HFFc6 (cell line): ENCODE measurements at places on chromosomes 4 and X. TPM values are rescaled to one million over a fixed set of nuclear protein-coding genes. Genes with fewer than 3 reads are reported as not detected.
A peak's percentile ranks its signal among the peaks of the same experiment; 100 is the strongest.

The KANTR gene
- 3.5 to 4.2 TPM (median 4.0 TPM) in 3 replicates for total RNA-seq

GRCh38 chrX:46584736-46585135, 11.2 kb downstream of the CHST7 start:
- DNase-seq, result no peak
- H3K27ac ChIP-seq, result peak overlapping the region; percentile 41; the same call in 1 of the 2 replicates
- H3K36me3 ChIP-seq, result no peaks in the 10 kb centered on the region

DNA sequence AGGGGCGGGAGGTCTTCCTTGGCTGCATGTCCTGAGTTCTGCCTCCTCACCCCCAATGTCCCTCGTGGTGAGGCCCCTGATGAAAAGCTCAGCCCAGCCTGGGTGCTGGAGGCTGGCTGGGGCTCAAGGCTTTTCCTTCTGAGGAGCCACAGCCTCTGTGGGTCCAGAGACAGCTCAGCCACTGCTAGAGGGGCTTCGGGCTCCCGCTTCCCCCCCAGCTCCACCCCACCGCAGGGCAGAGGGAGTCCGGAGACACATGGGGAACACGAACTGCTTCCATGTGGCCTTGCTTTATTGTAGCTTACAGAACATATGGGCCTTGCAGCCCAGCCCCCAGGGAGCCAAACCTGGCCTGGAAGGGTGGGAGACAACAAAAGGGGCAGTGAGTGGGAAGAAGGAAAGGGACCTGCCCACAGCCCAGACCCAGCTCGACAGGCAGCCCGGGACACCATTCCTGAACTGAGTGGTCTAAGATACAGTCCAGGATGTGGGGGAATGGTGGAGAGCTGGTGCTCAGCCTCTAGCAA, 89.9 kb upstream of the NKX1-1 start:
- H3K36me3 ChIP-seq, result no peaks in the 10 kb centered on the region
- H3K27me3 ChIP-seq, result peaks cover 9% of the 10 kb centered on the region
- no peak overlapping the region for H3K27ac ChIP-seq

- H3K36me3 ChIP-seq, result no peaks in the 10 kb centered on the region
- H3K27ac ChIP-seq, result no peak overlapping the region
- no peak for DNase-seq
- H3K4me3 ChIP-seq, result no peak overlapping the region
Observed at GRCh38 chrX:15939737-15940136, 85.1 kb upstream of the AP1S2 start.

DNA sequence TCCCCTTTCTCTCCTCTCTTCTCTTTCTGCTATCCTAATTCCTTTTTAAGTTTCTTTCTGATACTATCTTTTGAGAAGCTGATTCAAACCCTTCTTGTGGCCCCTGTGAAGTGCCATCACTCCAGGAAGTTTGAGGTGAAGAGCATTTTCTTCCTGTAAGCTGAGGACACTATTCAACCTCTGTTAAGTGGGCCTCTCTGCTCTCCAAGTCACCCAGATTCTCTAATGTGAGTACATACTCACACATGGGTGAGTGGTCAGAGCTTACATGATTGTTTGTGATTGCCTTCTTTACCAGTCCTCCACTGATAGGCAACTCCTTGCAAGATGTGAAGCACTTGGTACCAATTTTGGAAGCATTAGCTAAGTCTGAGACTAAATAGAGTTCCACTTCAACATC, 18.4 kb upstream of the SMIM10L2A start:
- H3K36me3 ChIP-seq, result no peaks in the 10 kb centered on the region
- no peak overlapping the region for H3K27ac ChIP-seq
- peaks cover 6% of the 10 kb centered on the region; the same call in 1 of the 2 replicates for H3K27me3 ChIP-seq
- no peak overlapping the region for H3K4me3 ChIP-seq
- DNase-seq, result no peak

The FREM3 gene
- not detected in 3 replicates for total RNA-seq

The OTC gene
- not detected in 3 replicates for total RNA-seq

DNA sequence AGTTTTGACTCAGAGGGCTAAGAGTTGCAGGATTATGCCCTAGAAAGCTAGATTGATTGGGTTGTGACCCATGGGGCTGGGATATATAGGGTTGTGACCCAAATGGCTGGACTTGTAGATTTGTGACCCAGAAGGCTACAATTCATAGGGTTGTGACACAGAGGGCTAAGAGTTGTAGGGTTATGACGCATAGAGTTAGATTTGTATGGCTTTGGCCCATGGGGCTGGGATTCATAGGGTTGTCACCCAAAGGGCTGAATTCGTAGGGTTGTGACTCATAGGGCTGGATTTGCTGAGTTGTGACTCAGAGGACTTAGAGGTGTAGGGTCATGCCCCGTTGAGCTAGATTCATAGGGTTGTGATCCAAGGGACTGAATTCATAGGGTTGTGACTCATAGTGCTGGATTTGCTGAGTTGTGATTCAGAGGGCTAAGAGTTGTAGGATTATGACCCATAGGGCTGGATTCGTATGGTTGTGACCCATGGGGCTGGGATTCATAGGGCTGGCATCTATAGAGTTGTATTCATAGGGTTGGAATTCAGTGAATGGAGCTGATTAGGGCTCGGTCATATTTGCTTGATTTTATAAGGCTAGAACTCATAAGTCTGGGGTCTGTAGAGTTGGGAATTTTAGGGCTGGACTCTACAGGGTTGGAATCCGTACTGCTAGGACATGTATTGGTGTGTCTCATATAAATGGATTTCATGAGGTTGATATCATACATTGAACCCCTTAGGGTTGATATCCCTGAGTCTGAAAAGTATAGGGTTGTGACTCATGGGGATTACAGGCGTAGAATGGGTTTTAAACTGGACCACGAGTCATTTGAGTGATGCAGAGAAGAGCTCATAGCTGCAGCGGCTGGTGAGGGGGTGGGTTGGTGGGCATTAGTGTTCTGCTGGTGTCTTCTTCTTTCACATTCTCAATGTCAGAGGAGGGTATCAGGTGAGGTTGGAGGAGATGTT, 125.7 kb downstream of the CRLF2 start:
- H3K27ac ChIP-seq, result peak overlapping the region; percentile 60; the same call in 1 of the 2 replicates
- peak; percentile 64 for DNase-seq
- peaks cover 15% of the 10 kb centered on the region for H3K27me3 ChIP-seq
- peaks cover 23% of the 10 kb centered on the region for H3K36me3 ChIP-seq
- H3K4me1 ChIP-seq, result peaks cover 23% of the 10 kb centered on the region; the same call in 1 of the 2 replicates

DNA sequence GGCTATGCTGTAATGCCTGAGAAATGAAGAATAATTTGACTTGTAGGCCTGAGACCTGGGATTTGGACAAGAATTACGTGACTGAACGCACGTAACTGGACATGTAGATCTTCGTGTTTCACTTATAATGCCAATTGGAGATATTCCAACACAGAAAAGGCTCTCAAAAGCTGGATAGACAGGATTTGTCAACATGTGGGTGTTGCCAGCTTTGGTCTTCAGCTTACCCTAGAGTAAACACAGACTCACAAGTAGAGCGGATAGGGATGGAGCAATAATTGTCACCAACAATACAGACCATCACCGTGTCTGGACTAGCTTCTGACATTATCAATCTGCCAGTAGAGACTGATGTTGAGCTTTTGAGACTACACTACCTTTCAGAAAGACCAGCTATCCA, 1511.0 kb upstream of the ADGRL3 start:
- no peaks in the 10 kb centered on the region for H3K4me1 ChIP-seq
- H3K27me3 ChIP-seq, result no peaks in the 10 kb centered on the region
- DNase-seq, result no peak
- no peak overlapping the region for H3K4me3 ChIP-seq
- H3K36me3 ChIP-seq, result no peaks in the 10 kb centered on the region
- H3K27ac ChIP-seq, result no peak overlapping the region

The SMIM10L2A gene
- not detected in 2 replicates for total RNA-seq

The TMPRSS11D gene
- total RNA-seq, result not detected in 3 replicates

GRCh38 chrX:10341309-10341708, 184.5 kb downstream of the CLCN4 start:
- H3K27ac ChIP-seq, result no peak overlapping the region
- no peaks in the 10 kb centered on the region for H3K4me1 ChIP-seq
- no peak for DNase-seq
- peaks cover 4% of the 10 kb centered on the region for H3K27me3 ChIP-seq

The SLC2A9 gene
- total RNA-seq, result 1.0 and 1.7 TPM in 2 replicates

The MAGEB2 gene
- not detected in 3 replicates for total RNA-seq

The RTL9 gene
- 0.24 to 0.30 TPM (median 0.24 TPM) in 3 replicates for total RNA-seq

The PCDH10 gene
- 27.8 to 155 TPM (median 109 TPM) in 3 replicates for total RNA-seq

The BBS12 gene
- 2.4 to 3.0 TPM (median 2.6 TPM) in 3 replicates for total RNA-seq

GRCh38 chr4:94689155-94689860, 68.4 kb upstream of the BMPR1B start:
- H3K27me3 ChIP-seq, result peaks cover 2% of the 10 kb centered on the region; the same call in 1 of the 2 replicates
- H3K4me1 ChIP-seq, result peaks cover 16% of the 10 kb centered on the region
- no peak for DNase-seq
- no peak overlapping the region for H3K27ac ChIP-seq
- H3K36me3 ChIP-seq, result no peaks in the 10 kb centered on the region
- no peak overlapping the region for H3K4me3 ChIP-seq

DNA sequence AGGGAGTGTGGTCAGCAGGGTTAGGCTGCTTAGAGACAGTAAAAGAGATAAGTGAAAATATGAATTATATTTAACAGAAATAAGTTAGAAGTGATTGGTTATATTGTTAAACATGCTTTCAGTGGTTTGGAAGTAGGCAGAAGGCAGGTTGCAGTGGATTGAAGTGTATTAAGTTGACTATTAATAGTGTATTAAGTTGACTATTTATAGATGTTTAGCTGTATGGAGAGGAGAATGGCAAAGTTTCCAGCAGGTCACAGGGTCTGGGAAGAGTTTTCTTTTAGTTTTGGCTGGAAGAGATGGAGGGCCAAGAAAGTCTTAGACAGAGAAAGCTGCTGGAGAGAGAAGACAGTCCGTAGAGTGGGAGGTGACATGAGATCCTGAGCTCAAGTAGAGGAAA, 7.9 kb downstream of the SMIM20 start:
- H3K4me3 ChIP-seq, result no peak overlapping the region
- H3K36me3 ChIP-seq, result no peaks in the 10 kb centered on the region
- H3K27ac ChIP-seq, result no peak overlapping the region

The FHIP1A gene
- 0.47 to 0.93 TPM (median 0.83 TPM) in 3 replicates for total RNA-seq

- DNase-seq, result no peak
- H3K4me1 ChIP-seq, result peaks cover 5% of the 10 kb centered on the region; the same call in 1 of the 2 replicates
- no peak overlapping the region for H3K27ac ChIP-seq
- H3K36me3 ChIP-seq, result no peaks in the 10 kb centered on the region
- H3K27me3 ChIP-seq, result no peaks in the 10 kb centered on the region
Observed at GRCh38 chrX:44843318-44843702, 511 bp upstream of the DUSP21 start.

The ESX1 gene
- not detected in 2 replicates for total RNA-seq

DNA sequence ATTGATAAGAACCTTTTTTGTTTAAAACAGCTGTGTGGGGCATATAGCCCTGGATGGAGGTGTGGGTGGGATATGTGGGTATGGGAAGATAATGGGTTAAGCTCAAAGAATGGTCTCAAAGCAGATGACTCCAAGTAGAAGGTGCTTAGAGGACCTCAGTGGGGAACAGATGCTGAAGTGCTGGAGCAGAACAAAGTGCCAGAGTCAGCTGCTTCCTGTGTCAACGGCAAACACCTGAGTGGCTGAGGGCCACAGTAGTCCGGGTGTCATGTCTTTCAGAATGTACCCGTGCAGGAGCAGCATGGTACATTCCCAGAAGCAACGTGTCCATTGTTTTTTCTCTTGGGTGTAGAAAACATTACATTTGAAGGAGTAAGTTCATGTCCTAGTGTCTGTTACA, 210.6 kb downstream of the CCNG2 start:
- H3K27me3 ChIP-seq, result peaks cover 22% of the 10 kb centered on the region
- no peak overlapping the region for H3K27ac ChIP-seq
- H3K4me3 ChIP-seq, result no peak overlapping the region
- H3K36me3 ChIP-seq, result no peaks in the 10 kb centered on the region

- DNase-seq, result no peak
- no peaks in the 10 kb centered on the region for H3K27me3 ChIP-seq
- H3K4me3 ChIP-seq, result no peak overlapping the region
- H3K4me1 ChIP-seq, result no peaks in the 10 kb centered on the region
- no peak overlapping the region for H3K27ac ChIP-seq
Observed at GRCh38 chr4:23923840-23924239, 34.0 kb upstream of the PPARGC1A start.

- H3K27ac ChIP-seq, result no peak overlapping the region
- peak overlapping the region; percentile 42 for H3K4me3 ChIP-seq
- H3K4me1 ChIP-seq, result peaks cover 7% of the 10 kb centered on the region
- peaks cover 23% of the 10 kb centered on the region for H3K27me3 ChIP-seq
Observed at GRCh38 chr4:146655521-146655856, 16.8 kb downstream of the POU4F2 start.

DNA sequence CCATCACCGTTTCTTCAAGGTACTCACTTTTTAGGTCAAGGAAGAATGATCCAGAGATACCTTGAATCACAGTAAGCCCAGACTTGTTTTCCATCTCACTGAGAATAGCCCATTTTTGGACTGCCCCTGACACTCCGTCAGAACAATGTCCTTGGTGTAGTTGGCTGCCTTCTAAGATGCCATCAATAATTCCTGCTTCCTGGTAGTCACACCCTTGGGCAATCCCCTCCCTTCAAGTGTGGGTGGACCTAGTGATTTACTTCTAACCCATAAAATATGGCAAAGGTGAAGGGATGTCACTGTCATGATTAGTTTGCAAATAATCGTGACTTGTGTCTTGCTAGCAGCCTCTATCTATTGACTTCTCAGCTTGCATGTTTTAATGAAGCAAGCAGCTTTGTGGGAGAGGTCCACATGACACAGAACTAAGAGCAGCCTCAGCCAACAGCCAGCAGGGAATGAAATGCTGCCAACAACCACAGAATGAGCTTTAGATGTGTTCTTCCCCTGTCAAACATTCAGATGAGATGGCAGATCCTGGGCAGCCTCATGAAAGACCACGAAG, 20.0 kb upstream of the KLHL34 start:
- no peak for DNase-seq
- H3K36me3 ChIP-seq, result no peaks in the 10 kb centered on the region
- H3K4me1 ChIP-seq, result no peaks in the 10 kb centered on the region
- H3K27ac ChIP-seq, result no peak overlapping the region
- no peak overlapping the region for H3K4me3 ChIP-seq

The VEGFD gene
- total RNA-seq, result not detected in 2 replicates

The DMRTC1 gene
- not detected in 2 replicates for total RNA-seq
